Right lobe of liver (tissue), 6 donors: ENCODE measurements at places on chromosomes 3 and 15.

DNA sequence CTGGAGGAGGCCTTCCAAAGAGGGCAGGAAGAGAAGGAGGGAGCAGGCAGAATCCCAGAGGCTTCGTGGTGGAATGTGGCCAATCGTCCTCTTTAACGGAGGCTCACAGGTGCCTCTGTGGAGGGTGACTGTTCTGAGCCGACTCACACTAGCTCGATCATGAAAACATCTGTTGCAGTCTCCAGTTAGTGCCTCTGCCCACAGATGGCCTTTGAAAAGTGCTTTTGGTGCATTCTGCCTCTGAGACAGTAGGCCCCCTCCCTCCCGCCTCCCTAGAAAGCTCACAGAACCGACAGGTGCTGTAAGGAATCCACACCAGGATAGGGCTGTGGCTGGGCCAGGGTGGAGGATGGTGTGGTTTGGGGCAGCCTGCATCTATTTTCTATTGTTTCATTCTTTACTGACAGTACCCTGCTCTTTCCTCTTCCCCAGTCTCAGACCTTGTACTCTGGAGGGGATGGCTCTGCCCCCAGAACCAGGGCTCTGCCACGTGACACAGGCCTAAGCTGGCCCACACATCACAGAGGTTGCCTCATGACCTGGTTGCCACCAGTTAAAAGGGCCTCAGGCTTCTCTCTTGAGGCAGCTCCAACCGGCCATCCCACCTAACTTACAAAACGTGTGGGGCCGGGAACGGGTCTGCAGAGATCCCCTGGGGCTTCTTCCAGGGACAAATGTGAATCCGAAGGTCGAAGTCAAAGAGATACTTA lies 27.2 kb upstream of the PIGZ start:
- peak; percentile 27 for DNase-seq

DNA sequence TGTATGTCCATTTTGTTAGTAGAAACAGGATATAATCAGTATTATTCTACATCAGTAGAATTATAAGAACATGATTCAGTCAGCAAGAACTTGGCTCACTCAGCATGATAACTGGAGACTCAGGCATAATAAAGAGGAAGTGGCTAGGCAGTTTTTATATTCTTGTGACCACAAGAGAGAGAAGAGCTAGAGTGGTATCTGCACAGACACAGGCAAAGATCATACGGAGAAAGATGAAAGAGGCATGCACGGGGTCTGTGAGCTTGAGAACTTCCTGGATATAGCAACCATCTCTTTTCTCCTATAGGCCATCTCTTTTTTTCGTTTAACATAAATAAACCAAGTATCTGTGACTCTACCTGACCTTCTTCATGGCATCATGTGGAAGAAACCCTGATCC lies 46.8 kb downstream of the MYO5A start:
- no peak for DNase-seq

- no peak for DNase-seq
These were observed 223.1 kb downstream of the MEIS2 start for GRCh38 chr15:36877294-36877693.

DNA sequence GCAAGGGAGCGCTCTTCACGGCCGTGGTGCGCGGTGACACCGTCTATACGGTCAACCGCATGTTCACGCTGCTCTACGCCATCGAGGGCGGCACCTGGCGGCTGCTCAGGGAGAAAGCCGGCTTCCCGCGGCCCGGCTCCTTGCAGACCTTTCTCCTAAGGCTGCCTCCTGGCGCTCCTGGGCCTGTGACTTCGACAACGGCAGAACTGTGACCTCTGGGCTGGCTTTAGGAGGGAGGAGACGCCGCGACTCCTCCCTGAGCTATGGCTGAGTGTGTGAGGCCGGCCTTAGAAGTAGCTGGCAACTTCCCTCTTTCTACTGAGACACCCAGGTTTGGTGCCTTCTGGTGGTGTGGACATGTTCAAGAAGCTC lies 1.4 kb downstream of the KBTBD13 start:
- peak; percentile 62 for DNase-seq

GRCh38 chr3:146590521-146590920 lies 14.6 kb downstream of the PLSCR5 start:
- no peak for DNase-seq

- no peak for DNase-seq
These were observed 32.0 kb downstream of the SELENOT start for GRCh38 chr3:150635076-150635475.

DNA sequence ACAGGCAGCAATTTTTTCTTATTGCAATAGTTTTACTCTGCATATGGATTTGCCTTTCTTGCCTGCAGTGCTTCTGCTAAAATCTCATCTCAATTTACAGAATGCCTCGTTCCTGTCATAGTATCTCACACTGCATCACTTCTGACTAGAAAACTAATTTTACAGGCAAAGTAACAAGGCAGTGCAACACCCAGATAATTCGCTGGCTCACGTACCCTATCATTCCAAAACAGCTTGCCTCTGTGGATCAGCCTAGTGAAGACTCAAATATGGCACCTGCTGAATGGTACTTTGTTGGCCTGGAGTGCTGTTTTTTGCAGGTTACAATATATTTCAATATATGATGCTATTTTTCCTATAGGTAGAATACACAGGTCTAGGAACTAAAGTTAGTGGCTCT lies 5.3 kb downstream of the EIF5A2 start:
- no peak for DNase-seq

- no peak for DNase-seq
These were observed 601.2 kb downstream of the FOXP1 start for GRCh38 chr3:70982284-70982683.

DNA sequence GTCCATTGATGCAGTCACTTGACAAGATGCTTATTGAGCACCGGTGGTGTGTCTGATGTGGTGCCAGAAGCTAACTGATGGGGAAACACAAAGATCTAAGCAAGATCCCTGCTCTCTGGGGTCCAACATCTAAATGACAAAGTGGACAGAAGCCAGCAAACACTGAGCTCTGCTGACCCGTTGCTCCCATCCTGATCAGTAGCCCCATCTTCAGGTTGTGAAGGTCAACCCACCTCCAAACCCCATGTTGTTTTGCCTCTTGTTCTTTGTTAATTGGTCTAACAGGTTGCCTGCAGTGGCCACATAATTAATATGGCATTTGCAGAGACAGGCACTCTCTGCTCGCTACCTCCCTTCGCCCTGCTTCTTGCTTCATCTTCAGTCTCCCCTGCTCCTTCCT lies 21.5 kb upstream of the GLCE start:
- DNase-seq: no peak

DNA sequence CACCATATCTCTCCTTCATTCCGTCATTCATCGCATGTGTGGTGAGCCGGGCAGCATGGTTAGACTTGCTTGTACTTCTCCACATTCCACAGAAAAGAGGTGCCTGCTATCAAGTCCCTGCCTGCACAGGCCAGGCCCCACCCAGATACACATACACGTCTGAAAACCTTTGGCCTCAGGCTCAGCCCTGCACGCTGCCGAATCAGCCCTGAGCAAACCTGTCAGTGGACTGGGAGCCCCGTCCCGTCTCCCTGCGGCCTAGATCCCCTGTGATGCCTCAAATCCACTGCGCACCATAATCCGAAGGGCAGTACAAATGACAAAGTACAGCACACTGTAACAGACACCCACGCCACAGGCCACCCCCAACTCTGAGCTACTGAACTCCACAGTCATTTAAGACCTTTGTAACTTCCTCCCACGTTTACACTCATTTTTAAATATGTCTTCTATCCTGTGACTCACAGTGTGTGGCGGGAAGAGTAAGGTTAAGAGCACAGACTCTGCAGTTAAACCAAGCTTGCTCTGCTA lies 67.1 kb downstream of the MB21D2 start:
- no peak for DNase-seq

DNA sequence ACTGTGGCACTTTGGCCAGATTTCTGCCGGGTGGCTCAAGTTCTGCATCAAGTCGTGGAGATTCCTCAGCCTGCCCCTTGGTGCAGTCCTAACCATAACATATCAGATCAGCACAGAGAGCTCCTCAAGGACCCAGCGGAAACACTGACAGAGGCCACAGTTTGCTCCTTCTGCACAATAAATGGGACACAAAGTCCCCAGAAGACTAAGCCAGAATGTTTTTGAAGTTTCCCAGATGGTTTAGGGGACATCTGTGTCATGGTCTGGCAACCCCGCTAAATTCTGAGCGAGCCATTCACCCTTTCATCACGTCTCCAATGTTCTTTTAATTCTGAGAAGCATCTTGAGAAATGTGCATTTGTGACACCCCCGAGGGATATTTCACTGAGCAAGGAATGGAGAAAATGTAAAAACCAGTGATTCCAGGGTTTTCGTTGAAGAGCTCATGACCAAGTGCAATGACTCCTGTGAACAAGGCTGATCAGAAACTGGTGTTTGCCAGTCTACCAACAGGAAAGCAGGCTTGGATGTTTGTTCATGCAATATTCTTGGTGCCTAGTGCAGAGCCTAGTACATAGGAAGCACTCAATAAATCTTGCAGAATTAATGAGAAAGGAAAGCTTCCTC lies 64.8 kb upstream of the LMCD1 start:
- no peak for DNase-seq

GRCh38 chr3:25107918-25108617 lies 320.0 kb upstream of the RARB start:
- no peak for DNase-seq

DNA sequence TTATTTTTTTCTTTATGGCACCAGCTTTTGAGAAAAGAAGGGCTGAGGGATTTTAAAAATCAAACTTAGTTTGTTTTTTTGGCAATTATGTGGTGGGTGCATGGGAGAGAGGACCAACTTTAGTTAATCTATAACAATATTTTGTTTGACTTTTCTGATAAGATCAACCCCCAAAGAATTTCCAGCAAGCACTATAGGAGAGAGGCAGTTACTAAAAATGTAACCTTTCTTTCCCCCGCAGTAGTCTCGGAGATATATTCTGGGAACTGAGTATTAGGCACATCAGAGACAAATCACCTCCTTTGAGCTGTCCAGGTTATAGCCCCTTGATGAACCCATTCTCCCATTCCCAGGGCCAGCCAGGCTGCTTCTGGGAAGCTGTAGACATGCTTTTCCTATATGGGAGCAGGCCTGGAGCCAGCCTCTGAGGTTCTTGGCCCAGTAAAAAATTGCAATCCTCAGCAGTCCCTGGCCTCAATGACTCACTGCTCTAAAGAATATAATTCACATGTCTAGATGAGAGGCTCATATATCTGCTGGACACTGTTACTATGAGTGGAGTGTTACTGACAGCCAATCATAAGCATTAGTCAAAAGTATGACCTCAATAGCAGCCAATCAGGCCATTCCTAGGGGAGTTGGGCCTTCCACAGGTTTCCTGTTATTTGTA lies 138.3 kb upstream of the AGBL1 start:
- DNase-seq: peak; percentile 44
